ENCODE measurements at places on chromosomes 5 and 9.

- DNase-seq: peak; percentile 69
Measured at GRCh38 chr5:139388198-139388821, 1.4 kb downstream of the MZB1 start.

DNA sequence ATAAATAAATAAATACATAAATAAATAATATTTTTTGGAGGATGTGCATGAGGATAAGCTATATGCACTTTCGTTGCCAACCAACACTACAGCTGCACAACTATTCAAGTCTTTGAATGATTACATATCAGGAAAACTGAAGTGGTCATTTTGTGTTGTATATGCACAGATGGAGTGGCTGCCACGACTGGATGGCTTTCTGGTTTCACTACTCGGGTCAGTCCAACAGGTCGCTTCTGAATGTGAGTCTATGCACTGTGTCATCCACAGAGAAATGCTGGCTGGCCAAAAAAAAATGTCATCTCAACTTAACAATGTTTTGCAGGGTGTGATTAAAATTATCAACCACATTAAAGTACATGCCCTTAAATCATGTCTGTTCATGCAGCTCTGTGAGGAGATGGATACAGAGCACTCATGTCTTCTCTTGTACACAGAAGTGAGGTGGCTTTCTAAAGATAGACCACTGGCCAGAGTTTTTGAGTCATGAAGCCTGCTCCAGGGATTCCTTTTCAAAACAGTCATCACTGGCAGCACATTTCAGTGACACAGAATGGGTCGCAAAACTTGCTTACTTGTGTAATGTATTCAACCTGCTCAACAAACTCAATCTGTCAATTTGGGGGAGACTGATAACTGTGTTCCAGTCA, 589.8 kb upstream of the CYLC2 start:
- no peak for DNase-seq

- DNase-seq: no peak
Measured at GRCh38 chr5:88821161-88821560, 61.8 kb downstream of the MEF2C start.

GRCh38 chr5:3026099-3026498, 274.6 kb upstream of the IRX2 start:
- DNase-seq: no peak

GRCh38 chr5:103108086-103108485, 11.9 kb downstream of the GIN1 start:
- no peak for DNase-seq

DNA sequence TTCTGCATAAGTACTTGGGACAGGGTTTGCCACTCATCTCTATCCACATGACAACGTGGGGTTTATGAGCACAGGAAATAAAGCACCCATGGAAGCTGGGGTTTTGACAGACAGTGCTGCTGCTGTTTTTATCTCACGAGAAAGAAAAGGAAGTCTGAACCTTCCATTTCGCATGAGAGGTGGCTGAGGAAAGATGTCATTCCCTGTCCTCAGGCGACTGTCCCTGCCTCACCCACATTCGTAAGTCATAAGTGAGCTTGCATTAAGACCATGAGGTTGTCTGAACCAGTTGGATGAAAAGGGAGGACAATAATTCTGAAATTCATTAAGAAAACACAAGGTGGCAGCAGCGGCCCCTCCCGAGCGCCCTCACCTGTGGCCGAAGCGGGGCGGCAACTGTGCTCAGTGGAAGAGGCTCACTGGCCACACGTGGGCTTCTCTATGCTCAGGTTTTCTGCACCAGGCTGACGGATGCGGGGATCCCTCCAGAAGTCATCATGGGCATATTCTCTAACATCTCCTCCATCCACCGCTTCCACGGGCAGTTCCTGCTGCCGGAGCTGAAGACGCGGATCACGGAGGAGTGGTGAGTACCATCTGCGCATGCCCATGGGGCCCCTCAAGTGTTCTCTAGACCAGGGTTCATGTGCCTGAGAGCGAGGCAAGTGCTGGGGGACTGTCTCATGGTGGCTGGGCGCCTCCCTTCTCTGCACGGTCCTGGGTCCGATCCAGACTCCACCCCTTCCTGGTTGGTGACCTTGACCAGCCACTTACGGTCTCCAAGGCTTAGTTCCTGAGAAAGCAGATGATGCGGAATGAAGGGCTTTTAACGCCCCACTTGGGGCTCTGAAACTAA, 54.7 kb upstream of the SUSD3 start:
- peak; percentile 87 for DNase-seq

DNA sequence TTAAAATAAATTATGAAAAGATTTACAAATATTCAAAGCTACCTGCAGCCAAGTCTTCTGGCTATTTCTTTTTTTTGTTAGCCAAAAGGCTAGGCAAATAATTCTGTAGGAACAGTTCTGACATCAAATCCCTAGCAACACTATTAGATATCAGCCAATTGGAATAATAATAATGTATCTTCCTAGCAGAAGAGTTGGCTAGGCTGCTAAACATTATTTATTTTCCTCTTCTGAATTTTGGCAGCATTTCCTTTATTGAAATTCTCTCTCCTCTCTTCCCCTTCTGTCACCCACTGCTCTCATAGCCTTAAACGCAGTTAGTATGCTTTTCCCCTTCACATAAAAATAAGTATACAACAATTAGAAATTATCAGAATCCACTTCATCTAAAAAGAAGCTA, 42.6 kb downstream of the ZDHHC21 start:
- no peak for DNase-seq

DNA sequence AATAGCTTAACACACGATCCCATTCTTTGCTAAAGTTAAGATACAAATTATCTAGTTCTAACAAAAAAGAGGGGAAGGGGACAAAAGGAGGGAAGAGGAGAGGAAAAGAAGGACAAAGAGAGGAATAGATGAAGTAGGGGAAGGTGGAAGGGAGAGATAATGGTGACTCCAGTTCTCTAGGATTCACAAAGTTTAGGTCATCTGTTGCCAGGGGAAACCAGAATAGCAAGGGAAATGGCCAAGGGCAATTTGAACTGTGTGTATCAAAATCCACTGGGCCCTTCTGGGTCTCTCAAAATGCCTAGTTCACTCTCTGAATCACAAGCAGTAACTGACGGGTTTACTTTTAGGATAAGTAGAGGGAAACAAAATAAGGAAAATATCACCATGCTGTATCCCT, 7.6 kb downstream of the SLC24A2 start:
- peak; percentile 13 for DNase-seq

DNA sequence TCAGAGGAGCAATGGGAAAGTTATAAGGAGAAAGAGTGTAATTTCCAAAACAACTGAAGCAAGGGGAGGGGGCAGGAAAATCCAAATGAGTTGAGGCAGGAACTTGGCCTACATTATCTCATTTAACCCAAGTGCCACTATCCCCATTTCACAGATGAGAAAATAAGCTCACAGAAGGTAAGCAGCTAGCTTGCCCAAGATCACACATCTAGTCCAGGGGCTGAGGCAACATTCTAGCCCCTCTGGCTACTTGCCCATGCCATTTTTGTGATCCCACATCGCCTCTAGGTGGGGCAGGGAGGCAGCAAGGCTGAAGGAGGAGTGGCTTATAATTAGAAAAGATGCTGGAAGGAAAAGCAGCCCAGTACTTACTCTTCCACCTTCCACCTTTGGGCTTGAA, 2.6 kb upstream of the PSIP1 start:
- DNase-seq: peak; percentile 84

Measured in GM23338 (cell line).